ENCODE measurements at places on chromosomes 1 and 21. TPM values are rescaled to one million over a fixed set of nuclear protein-coding genes. Genes with fewer than 3 reads are reported as not detected.

INSRR gene
- not detected for polyA plus RNA-seq

TSPAN2 gene
- 4.0 TPM for polyA plus RNA-seq

B3GALT6 gene
- polyA plus RNA-seq, result 15.7 TPM

RCSD1 gene
- not detected for polyA plus RNA-seq

ELOA gene
- 30.8 TPM for polyA plus RNA-seq

KPRP gene
- not detected for polyA plus RNA-seq

CENPL gene
- 5.8 TPM for polyA plus RNA-seq

CSMD2 gene
- polyA plus RNA-seq, result 2.3 TPM

GABPB2 gene
- 9.8 TPM for polyA plus RNA-seq

GRCh38 chr1:209707308-209707707, 2.7 kb downstream of the HSD11B1 start:
- no peak for DNase-seq

DNA sequence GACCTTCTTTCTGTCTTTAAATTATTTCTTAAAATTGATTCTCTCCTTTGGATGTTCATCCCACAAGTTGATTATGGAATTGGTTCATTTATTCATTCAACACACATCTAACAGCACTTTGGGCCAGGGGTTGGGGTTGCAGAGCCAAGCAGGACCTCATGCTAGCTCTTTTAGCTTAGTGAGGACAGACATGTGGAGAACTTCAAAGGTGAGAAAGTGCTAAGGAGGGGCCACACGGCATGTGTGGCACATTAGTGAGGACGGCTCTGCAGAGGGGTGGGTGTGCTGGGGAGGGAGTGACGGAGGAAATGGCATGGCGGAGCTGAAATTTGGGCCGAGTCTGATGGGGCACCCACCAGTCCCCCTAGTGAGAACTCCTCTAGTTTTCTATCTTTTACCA, 32.5 kb upstream of the VASH2 start:
- DNase-seq, result no peak

DNA sequence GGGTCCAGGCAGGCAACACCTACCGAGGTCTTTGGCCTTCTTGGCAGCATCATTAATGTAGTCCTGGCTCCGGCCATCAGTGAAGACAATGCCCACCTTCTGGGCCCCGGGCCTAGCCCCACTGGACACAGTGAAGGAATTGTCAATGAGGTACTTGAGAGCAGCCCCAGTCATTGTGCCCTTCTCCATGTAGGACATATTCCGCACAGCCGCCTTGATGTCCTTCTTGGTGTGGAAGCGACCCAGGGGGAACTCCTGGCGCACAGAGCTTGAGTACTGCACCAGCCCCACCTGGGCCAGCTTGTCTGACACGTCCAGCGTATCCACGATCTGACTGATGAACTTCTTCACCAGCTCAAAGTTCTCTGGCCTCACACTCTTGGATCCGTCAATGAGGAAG, 7.5 kb downstream of the MATN1 start:
- DNase-seq, result no peak

DNA sequence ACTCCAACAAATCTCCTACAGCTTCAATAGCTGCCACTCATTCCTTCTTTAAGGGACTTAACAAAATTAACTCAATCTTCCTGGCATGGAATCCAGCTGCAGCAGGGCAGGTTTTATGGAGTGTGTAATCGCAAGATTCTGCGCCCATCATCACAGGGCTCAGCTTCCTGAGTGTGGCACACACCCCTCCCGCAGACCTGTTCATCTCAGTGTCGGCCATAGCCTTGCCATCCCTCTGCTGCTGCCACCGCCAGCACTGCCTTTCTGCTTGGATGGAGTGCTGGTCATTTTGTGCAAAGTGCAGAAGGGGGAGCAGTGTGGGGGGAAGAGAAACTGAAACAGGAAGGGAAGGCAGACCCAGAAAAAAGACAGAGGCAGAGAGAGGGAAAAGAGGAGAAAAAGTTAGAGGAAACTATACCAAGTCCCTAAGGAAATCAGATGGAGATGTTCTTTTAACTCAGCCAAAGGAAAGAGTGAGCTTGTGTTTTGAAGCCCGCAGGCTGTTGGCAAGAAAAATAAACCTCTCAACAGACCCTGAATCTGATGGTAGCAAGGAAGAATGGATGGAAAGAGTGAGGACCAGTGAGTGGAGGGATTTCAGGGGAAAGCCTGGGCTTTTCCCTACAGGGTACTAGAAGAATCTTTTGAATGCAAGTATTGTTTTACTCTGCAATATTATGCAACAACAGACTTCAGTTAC, 324.2 kb downstream of the SEC16B start:
- DNase-seq, result no peak

- DNase-seq, result no peak
These were observed 616 bp downstream of the TAF12 start for GRCh38 chr1:28642056-28642846.

DNA sequence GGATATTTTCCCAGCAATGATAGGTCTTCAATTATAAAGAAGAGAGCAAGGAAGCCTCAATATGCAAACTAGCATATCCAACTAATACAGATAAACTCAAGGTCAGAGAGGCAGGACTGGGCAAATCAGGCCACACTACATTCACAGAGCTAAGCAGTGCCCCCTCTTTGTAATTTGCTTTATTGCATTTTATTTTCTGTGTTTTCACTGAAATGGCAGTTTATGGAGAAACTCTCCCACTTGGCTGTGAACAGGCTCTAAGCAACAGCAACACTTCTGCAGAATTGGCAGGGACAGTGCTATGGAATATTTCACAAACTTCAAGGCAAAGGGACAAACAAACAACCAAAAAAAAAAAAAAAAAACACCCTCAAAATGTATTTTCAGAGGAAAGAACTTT, 93.4 kb upstream of the SOD1 start:
- no peak for DNase-seq

DNA sequence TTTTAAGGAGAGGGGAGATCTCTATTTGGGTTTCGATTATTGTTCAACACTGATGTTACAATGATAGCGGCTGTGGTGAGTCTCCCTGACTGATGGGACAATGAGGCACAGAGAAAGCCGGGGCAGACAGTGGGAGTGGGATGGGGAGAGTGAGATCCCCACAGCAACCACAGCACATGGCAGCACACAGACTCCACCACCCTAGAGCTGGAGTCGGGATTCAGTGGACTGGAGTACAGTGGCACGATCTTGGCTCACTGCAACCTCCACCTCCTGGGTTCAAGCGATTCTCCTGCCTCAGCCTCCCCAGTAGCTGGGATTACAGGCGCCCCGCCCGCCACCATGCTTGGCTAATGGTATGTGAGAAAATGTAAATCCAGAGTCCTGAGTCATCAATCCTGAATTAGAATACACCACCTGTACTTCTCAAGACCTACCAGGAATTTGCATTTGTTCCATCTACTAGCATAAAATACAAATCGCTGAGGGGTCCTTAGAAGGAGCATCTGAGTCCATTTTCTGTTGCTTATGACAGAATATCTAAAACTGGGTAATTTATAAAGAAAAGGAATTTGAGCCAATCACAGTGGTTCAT, 125.8 kb downstream of the TOMM20 start:
- DNase-seq, result no peak

DNA sequence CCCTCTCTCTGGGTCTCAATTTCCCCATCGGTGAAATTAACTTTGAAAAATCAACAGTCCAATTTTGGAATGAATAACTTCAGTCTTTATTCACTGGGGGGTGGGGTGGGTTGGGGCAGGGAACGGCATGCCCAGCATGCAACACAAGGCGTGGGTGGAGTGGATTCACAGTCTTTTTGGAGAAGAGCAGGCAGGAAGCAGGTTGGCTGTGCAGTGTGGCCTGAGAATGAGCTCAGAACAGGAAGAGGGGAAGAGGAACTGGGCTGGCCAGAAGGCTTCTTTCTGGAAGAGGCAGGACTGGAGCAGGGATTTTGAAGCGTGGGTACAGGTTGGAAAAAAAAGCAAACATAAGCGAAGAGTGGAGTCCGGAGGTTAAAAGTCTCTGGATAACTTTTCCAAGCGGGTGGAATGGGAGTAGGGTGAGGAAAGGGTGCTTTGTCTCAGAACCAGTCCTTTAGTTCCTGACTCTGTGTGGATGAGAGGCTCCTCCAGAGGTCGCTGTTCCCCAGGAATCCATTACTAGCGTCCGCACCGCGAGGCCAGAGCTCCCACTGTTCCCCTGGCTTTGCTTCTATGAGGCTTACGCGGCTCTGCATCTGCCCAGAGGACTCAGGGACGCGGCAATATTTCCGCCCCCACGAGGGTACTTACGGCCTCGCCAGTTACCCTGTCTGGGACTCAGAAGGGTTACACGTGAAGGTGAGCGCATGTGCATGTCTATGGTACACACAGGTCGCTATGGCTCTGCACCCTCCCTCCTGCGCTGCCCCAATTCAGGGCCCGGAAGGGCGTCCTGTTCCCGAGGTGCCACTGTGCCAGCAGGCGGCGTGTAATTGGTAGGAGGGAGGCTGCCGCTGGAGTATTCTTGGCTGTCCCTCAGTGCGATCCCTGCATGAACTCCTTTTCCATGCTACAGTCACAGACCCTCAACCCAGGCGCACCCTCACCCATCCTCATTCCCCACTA, 5.5 kb upstream of the FOXD2 start:
- DNase-seq, result no peak

GRCh38 chr1:71049951-71050598, 2.5 kb upstream of the PTGER3 start:
- peak; percentile 50 for DNase-seq

GRCh38 chr21:37758982-37759381, 157.3 kb downstream of the KCNJ6 start:
- peak; percentile 13 for DNase-seq

DNA sequence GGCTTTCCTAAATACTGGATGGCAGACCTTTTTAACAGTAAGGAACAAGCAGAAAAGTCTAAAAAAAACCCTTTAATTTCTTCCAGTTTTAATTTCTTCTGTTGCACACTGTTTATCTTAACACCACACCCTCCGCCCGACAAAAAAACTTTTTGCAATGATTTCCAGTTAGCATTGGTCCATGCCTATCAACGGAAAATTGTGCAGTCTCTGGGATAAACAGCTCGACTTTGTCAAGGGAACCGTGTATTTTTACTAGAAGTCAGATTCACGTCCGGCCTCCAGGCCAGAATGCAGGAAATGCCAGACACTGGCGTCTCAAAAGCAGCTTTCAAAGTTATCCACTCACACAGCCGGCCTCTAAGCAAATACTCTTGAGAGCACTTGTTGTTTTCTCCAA, 378 bp upstream of the NUP210L start:
- peak; percentile 20 for DNase-seq

GRCh38 chr1:32702599-32703478, at the start of gene SYNC:
SYNC (minus strand) TSS chr1:32702770; CDS start chr1:32702660, 110 bp downstream.
- DNase-seq, result peak; percentile 63

DNA sequence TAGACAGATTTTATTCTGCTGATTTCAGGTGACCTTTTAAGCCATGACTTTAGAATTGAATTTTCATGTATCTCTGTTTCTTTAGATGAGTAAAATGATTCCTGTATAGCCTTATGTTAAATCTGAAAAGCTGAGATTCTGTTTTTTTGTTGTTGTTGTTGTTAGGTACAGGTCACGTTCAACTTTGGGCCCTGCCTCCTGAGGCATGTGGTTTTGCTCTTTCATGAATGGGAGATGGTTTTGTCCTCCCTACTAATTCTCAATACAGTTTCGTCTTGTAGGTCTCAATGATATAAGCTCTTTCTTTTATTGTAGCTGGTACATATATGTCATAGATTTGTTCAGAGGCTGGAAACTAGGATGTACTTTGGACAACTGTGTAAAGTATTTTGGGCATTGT, 79.6 kb downstream of the CDC14A start:
- DNase-seq, result no peak

- DNase-seq, result no peak
These were observed 770 bp downstream of the NTNG1 start for GRCh38 chr1:107141491-107142126.

GRCh38 chr1:244226435-244226834, 175.4 kb downstream of the ZBTB18 start:
- DNase-seq, result no peak

- no peak for DNase-seq
These were observed at the start of gene C1orf141 for GRCh38 chr1:67134695-67135094. C1orf141 (minus strand) TSS chr1:67134970; CDS start chr1:67127240, 7,730 bp downstream.

GRCh38 chr1:38153066-38153777, 106.6 kb upstream of the POU3F1 start:
- no peak for DNase-seq

Data from AG04450 (cell line).